ENCODE measurements at places on chromosomes 12 and 14.

- no peak for DNase-seq
These were observed 7.5 kb downstream of the KLRG1 start for GRCh38 chr12:8996682-8997405.

DNA sequence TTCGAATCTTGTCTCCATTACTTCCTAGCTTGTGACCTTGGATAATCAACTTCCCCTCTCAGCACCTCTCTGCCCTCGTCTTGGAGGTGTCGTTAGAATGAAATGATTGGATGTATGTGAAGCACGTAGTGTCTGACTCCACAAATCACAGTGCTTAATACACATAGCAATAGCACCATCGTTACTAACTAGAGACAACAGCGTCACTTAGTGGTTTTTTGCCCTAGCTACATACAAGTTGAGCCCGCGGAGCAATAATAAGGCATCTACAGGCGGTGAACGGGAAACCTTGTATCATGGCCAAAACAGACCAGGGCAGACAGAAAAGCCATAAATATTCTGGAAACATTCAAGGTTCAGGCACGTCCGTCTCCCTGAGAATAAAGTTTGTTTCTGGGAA lies 154.9 kb downstream of the ASCL4 start:
- no peak for DNase-seq

- no peak for DNase-seq
These were observed 64.0 kb downstream of the FRMD6 start for GRCh38 chr14:51715742-51716141.

- no peak for DNase-seq
These were observed 102.6 kb upstream of the PRB2 start for GRCh38 chr12:11497995-11498394.

- no peak for DNase-seq
These were observed 27.9 kb downstream of the CGRRF1 start for GRCh38 chr14:54537651-54538050.

DNA sequence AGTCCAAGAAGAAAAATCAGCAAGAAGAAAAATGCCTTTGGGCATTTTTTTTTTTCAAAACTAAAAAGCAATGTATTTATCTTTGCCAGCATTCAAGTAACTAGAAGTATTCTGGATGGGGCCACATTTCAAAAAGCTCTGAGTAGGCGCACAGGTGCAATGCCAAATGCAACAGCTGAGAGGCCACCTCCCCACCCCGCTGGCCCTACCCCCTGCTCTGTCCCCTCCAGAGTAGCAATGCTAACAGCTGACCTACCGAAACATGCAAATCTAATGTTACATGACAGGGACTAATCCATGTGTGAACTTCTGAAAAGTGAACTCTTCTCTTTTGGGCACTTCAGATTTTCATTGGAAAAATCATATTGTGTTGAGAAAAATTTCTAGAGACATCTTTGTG lies 153.7 kb upstream of the SLC38A2 start:
- no peak for DNase-seq

GRCh38 chr12:92047393-92047826 lies 98.2 kb downstream of the BTG1 start:
- no peak for DNase-seq

DNA sequence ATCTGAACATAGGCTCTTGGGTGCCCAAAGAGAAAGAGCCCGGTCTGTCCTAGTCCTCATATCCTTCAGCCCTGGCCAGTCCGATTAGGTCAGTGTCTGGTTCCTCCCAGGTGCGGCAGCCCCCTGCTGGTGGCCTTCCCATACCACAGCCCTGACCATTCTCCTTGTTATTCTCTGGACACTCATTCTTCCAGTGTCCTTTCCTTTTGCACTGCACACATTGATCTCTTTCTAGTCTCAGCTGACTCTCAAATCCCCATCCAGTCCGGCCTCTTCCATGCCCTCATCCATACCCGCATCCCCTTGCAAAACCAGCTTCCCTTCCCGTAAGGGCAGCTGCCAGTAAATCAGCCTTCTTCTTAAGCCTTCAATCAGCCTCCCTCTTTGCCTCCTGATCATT lies 1316.3 kb downstream of the TMEM121 start:
- no peak for DNase-seq

GRCh38 chr12:82682326-82682725 lies 4.4 kb upstream of the TMTC2 start:
- DNase-seq: no peak

- DNase-seq: no peak
These were observed 6.0 kb downstream of the BICDL1 start for GRCh38 chr12:119994892-119995658.

DNA sequence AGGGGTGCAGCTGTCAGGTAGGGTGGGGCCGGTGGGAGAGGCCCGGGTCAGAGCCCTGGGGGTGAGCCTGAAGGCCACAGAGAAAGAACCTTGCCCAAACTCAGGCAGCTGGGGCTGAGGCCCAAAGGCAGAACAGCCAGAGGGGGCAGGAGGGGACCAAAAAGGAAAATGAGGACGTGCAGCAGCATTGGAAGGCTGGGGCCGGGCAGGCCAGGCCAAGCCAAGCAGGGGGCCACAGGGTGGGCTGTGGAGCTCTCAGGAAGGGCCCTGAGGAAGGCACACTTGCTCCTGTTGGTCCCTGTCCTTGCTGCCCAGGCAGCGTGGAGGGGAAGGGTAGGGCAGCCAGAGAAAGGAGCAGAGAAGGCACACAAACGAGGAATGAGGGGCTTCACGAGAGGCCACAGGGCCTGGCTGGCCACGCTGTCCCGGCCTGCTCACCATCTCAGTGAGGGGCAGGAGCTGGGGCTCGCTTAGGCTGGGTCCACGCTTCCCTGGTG lies 10.5 kb downstream of the MMP14 start:
- no peak for DNase-seq

DNA sequence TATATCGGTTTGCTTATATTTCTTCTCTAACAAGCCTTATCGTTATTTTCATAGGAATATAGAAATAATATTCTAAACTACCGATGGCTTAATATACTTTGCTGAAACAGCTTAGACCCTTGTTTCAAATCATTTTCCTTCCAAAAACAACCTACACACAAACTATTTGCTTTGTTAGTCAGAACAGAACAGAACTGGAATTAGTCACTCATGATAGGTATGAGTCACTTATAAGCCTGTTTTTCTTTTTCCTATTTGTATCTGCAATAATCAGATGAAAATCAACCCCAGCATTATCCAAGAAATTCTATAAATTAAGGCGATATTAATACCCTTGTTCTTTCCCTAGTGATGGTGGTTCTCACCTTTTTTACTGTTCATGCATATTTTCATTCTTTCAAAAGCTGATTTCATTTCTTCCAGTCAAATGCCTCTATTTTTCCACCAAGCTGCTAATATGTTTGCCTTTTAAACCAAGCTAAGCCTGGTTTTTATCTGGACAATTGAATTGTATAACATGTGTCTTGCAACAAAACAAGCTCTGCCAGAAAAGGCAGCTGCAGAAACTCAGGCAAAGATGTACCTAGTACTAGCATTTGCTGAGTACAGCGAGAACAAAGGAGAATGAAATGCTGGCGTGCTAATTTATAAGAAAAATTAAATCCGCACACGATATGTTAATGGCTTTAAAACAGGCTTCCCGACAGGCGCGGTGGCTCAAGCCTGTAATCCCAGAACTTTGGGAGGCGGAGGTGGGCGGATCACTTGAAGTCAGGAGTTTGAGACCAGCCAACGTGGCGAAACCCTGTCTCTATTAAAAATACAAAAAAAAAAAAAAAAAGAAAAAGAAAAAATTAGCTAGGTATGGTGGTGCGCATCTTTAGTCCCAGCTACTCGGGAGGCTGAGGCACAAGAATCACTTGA lies 1418.2 kb downstream of the AACS start:
- DNase-seq: no peak

GRCh38 chr12:113980054-113980453 lies 13.9 kb upstream of the RBM19 start:
- DNase-seq: no peak

DNA sequence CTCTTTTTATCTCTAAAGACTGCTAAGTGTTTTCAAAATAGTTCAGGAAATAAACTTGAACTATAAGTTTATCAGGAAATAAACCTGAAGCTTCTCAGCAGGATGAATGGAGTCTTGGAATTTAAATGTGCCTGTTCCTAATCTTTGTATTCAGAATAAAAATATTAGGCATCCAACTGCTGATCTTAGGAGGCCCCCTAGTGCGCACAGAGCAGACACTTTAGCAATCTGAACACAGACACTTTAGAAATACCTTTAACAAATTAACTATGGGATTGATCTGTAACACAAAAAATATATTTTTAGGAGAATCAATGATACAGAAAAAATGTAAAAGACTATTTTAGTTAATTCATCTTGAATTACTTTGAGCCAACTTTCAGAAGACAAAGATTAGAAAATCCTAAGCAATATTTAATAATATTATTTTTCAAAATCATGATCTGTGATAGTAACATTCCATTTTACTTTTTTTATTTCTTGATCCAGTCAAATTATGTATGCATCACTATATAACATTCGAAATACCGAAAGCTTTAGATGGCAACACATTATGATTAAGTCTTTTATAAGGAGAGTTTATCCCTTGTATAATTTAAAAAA lies 80.9 kb downstream of the SLC41A2 start:
- DNase-seq: peak; percentile 12

DNA sequence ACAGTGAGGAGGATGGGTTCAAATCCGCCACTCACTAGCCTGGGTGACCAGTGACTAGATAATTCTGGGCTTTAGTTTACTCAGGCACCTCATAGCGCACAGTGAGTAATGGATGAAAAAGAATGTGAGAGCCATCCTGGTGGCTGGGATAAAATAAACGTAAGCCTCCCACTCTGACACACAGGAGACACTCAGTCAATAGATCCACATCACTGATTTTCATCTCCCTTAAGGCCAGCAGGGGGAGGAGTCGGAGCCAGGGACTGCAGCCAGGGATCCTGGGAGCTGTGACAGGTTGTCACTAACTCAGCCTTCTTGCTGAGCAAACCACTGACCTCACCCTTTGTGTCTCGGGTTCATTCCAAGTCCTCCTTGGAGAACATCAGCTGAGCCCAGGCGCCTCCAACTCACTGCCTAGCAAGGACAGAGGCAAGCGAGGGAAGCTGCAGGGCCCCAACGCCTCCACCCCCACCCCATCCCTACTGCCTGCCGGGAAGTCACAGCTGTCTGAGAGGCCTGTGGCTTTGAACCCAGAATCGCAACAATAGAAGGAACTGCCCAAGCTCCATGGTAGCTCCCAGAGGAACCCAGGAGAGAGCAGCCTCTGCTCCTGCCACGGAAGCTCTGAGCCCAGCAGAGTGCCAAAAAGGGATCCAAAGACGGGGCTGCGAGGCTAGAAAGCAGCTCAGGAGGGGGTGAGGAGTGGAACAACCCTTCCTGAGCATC lies 30.7 kb downstream of the PXN start:
- DNase-seq: no peak

- DNase-seq: no peak
These were observed 3.7 kb downstream of the DDX24 start for GRCh38 chr14:94077111-94077821.

GRCh38 chr12:90896821-90897220 lies 58.2 kb downstream of the CCER1 start:
- DNase-seq: no peak

DNA sequence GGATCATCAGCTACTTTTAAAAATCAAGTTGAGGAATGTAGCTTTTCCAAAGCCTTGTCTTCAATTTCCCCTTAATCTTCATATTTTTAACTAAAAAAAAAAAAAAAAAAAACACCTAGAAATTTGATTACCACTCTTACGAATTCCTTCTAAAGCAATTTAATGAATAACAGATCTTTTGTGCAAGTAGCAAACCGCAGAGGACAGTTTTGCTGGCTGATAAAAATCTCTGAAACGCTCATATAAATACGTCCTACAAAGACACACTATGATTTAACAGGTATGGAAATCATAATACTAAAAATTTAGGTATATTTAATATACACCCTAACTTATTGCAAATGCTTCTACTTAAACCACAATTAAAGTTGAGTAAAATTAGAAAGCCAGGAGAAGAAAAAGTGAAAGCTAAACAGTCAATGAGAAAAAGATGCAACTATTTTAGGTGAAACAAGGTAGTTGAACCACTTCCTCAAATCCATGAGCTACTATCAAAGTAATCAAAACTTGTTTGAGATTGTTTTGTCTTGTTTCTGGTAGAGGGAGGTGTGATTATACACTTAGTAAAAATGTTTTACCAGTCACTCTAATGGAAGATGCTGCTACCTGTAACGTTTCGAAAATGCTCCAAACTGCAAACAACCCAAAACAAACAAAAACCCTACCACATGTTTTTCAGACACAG lies 2.2 kb downstream of the PAWR start:
- DNase-seq: no peak

GRCh38 chr12:737122-737739 lies 15.1 kb upstream of the WNK1 start:
- no peak for DNase-seq

DNA sequence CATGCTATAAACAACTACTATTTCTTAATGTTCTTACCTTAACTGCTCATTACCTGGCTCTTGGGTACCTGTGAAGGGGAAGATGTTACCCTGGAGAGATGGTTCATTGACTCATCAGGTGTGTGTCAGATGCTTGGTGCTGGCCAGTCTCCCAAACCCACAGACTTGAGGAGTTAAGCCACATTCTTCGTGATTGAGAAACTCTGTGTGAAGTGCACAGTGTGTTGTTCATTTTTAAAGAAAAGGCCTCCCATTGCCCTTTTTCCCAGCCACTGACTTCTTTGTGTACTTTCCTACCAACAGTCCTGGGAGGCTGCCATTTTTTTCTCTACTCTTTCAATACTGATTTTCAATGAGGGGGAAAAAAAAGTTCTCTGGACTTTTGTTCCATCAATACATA lies 3.2 kb downstream of the MGST1 start:
- DNase-seq: no peak

GRCh38 chr14:74476607-74477006 lies 16.5 kb downstream of the NPC2 start:
- no peak for DNase-seq

GRCh38 chr12:56980941-56981530 lies 23.6 kb upstream of the RDH16 start:
- no peak for DNase-seq

DNA sequence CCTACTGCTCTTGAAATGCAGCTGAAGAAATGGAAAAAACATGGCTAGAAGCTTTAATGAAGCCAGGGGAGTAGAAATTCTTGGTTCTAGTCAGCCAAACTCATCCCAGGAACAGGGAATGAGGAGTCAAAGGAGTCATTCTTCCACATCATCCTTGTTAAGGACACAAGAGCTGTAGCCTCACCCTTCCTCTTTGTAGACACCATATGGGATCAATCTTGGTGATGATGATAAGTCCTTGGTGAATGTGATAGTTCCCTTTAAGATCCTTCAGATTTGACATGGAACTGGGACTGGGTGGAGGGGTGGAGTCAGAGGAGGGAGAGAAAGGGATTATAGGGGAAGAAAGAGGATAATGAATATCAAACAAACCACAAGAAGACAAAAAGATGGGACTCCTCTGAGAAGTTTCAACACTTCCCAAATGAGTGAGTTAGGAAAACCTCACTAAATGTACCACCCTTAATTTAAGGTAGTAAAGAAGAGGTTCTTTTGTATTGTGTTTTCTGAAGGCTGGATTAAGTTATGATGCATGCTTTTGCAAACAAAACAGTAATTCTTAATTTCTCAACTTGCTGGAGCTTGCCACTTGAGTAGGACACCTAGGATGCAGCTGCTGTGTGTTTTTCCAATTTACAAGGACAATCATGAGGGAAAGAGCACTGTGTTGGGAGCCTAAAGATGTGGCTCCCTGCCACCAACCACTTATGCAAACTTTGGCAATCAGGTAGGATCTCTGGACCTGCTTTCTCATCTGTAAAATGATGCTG lies 104.0 kb downstream of the WIF1 start:
- no peak for DNase-seq
